ENCODE measurements at places on chromosomes 3 and 15.

- DNase-seq, result no peak
Measured at GRCh38 chr15:80989081-80989517, 520 bp downstream of the MESD start.

- no peak for DNase-seq
Measured at GRCh38 chr15:52344592-52344991, 49.0 kb upstream of the MYO5C start.

DNA sequence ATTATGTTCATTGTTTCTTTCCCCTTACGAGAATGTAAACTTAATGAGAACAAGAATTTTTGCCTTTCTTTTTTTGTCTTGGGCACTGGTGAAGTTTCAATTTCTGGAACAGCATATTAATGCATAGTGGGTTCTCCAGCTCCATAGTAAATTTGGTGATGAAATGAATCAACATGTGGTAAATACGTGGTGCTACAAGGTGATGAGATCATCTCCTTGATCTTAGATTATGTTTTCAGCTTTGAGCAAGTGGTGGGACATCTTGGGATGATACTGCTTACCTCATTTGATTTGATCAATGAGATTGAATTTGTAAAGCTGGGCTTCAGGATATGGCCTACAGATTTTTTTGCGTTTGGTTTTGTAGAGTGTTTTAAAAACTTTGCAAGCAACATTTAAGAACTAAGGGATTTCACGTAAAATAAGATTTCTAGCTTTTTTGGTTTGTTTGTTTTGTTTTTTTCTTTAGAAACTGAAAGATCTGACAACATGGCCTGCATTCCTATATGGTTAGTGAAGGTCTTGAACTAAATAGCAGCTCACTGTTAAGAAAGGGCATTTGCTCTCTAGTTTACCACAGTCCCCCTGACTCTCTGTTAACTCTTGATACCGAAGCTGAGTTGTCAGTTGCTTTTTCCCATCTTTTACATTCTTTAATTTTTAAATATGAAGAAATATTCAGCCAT is 45.6 kb downstream of the FNDC3B start:
- DNase-seq, result no peak

- peak; percentile 59 for DNase-seq
Measured at GRCh38 chr3:62139957-62140356, 233.4 kb downstream of the FEZF2 start.

DNA sequence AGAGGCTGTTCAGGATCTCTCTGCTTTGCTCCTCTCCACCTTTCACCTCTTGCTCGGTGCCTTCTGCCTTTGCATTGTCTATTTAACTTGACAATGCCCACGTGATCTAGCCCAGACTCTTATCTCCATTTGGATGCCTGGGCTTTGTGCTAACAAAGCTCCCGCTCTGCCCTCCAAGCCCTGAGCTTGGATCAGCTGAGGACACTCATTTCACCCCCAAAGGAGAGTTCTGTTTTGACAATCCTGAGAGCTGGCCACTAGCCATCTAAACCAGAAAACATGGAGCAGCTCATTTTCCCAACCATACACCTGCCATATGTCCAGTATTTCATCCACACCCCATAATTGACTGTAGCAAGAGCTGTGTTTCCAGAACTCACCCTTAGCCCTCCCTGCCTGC is 12.8 kb downstream of the GPR176 start:
- no peak for DNase-seq

- no peak for DNase-seq
Measured at GRCh38 chr3:126990024-126990700, 7.2 kb downstream of the PLXNA1 start.

GRCh38 chr3:122572940-122573412 is 4.5 kb upstream of the PARP15 start:
- DNase-seq, result peak; percentile 21

DNA sequence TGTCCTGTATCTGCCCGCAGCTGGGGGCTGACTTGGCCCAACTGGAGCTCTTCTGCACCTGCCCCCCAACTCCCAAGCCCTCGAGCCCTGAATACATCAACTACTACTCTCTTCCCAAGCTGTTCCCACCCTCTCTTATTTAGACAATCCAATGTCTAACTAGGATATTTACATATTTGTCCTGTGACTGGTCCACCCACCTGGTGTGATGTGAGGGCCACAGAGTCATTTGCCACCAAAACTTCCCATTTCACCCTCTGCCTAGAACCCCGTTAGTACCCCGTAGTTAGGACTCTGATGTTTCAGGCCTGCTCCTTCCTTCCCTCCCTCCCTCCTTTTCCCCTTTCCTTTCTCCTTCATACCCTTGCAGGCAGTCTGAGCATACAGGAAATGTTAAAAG is 6.4 kb downstream of the CPLX3 start:
- DNase-seq, result no peak

DNA sequence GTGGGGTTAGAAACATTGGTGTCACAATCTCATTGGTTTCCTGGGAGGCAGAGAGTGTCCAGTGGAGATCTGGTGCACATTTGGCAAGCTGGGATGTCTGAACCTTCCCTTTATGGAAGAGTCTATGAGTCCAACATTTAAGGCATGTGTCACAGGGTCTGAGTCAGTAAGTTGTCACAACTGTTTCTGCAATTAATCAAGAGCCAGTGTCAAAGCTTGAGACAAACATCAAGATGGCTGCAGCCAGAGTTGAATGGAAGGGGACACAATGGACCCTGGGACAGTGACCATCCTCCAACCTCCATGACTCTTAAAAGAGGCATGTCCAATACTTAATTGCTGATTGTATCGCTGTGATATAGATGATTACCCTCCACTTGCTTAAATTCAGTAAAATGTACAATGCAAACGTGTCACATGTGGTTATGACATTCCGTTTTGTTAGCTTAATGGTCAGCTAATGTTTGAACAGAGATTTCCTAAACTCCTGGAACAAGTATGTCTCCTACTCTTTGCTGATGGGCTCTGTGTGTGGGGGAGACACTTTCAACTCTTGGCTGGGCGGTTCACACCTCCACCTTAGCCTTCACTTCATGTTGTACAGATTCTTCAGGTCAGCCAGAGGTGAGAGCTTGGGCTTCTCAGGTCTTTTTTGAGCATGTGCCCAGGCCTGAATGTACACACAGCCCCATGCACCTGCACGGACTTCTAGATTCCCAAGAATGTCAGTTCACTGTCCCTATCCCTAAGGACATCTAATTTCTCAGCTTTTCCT is 79.9 kb upstream of the PRR23E start:
- no peak for DNase-seq

DNA sequence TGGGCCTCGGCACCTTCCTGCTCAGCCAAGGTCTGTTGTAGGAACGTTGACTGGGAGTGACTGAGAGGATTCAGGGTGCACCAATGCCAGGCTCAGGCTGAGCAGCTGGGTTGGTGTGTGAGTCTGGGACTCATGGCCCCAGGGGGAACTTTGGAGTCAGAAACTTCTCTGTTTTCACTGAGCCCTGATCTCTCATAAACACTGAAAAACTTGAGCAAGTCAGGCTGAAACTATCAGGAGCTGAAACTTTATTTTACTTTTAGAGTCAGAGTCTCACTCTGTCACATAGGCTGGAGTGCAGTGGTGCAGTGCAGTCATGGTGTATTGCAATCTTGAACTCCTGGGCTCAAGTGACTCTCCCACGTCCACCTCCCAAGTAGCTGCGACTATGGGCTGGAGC is 3.0 kb downstream of the TRAK1 start:
- DNase-seq, result no peak

DNA sequence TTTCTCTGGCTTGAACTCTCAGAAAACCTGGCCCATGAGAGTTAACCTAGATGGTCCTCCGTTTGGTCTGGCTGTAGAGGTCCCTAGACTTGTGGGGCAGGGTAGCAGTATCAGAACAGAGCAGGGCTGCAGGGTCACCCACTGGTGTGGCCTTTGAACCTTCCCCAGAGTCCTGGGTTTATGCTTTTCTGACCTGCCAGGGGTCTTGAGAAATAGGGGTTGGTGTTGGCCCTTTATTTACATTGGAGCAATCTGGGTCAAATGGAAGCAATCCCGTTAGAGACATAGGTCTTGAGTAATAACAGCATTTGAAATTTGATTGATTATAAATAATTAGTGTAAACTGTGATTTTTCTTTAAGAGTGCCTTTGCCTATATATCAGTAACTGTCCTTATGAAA is 23.8 kb downstream of the DLEC1 start:
- DNase-seq, result no peak

- no peak for DNase-seq
Measured at GRCh38 chr3:141431411-141432378, 55.1 kb upstream of the RASA2 start.

GRCh38 chr3:31629054-31629453 is 96.3 kb downstream of the STT3B start:
- no peak for DNase-seq

GRCh38 chr3:137906985-137907649 is 102.8 kb upstream of the CLDN18 start:
- DNase-seq, result no peak

DNA sequence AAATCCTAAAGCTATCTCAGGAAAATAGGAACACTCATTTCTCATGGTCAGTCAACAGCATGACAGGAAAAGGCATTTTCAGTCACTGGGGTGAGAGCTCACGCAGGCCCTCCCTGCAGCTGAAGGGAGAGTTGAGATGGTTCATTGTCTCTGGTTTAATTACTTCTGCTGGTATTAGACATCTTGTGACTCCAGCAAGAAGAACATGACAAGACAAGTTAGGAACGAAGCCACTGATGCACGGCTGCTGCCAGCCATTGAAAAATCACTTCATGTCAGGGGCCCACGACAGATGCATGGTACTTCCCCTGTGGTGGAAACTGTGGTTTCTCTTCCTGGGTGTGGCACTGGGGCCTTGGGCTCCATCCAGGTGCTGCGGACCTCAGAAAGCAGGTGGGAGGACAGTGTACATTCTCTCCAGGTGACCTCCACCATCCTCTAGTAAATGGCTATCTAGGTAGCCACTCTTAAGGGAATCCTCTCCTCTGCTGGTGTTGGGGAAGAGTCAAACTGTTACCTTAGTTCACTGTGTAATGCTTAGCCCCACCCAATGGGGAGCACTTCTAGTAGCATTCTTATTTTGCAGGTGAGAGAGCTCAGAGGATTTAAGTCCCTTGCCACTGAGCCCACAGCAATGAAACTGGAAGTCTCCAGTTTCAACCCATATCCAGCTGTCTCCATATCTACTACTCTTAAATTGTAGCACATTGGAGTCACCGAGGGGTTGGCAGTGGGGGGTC is 274.2 kb downstream of the LRTM1 start:
- no peak for DNase-seq

GRCh38 chr3:155185631-155186071 is 105.5 kb downstream of the MME start:
- DNase-seq, result peak; percentile 70

DNA sequence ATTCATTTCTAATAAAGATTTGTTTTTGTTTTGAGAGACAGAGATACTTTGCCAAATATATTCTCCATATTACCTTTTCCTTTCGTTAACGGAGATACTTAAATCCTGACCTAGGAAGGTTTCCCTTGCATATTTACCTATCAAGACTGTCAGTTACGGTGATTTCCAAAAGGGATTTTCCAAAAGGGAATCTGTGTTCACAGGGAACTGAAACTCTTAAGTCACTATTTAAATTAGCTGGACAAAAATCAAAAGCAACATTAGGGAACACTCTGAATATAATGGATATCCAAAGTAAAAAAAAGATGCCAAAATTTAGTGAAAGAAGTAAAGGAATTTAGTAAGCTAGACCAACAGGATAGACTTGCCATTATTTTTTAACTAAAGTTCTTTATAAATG is 576 bp downstream of the LRRFIP2 start:
- DNase-seq, result no peak

GRCh38 chr3:21803604-21804003 is 52.6 kb upstream of the ZNF385D start:
- no peak for DNase-seq

GRCh38 chr3:19029837-19030521 is 118.3 kb upstream of the KCNH8 start:
- DNase-seq, result no peak

DNA sequence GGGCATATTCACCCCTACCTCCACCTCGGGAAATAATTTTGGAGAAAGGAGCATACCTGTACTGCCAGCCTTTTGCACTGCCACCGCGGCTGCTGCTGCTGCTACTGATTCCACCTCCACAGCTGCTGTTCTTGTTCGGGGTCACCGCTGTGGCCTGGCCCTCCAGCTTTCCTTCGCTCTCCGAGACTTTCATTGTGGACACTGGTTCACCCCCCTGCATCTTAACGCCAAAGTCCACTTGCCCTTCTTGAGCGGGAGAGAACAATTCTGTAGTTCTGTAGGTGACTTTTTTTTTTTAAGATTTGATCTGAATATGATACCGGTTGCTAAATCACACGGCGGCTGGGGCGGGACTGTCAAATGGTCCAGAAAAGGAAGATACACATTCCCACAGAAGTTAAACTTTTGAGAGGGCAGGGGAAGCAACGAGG is 701 bp downstream of the OSBPL11 start:
- DNase-seq, result no peak

GRCh38 chr3:61794341-61794740 is 233.0 kb downstream of the PTPRG start:
- DNase-seq, result no peak

- DNase-seq, result peak; percentile 60
Measured at GRCh38 chr3:177776661-177777101, 579.4 kb upstream of the TBL1XR1 start.

GRCh38 chr15:82129761-82130160 is 83.9 kb upstream of the MEX3B start:
- peak; percentile 70 for DNase-seq

DNA sequence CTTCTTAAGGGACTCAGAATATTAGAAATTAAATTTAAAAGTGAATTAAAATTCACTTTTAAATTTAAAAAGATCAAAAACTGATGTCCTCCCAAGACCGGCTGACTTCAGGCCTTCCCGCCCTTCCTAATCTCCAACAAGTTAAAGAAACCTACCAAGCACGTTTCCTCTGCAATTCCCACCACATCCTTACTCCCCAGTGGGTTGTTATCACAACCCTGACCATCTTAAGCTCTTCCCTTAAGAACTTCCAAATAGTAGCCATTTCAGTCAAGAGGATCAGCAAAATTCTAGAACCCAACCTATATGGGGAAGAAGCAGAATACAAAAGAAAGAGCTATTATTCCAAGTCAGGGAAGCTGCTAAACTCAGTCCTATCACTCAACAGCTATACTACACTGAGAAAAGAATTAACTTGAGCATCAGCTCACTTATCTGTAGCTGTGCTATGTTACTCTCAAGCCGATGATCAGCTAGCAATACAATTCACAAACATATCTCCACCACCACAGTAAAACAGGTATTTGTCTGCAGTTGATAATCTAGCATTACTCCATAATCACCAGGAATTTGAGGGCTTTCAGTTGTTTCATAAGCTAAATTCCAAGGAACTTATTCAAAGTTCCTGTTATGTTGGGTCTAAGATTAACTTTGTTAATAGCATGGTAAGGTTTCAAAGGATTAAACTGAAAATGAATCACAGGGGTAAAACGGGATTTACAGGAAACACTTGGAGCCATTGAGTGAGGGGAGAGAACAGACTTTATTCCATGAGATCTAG is 14.3 kb downstream of the ABCC5 start:
- peak; percentile 23 for DNase-seq

DNA sequence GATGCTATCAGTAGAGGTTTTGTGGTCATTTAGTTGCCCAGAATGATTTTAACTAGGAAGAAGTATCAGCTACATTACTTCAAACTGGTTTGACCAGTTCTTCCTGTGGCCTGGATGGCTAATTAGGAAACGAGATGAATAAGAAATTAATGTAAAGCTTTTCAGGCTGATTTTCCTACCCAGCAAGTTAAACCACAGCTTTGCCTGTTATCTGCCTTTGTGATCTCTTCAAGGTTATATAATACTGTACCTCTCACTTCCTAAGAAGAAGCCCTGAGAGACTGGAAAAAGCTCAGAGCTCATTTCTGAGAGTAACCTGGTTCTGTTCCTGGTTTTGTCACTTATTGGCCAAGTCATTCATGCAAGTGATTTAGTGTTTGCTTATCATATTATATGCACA is 782.2 kb upstream of the GOLIM4 start:
- no peak for DNase-seq
